ENCODE measurements at places on chromosomes 5 and 9.

DNA sequence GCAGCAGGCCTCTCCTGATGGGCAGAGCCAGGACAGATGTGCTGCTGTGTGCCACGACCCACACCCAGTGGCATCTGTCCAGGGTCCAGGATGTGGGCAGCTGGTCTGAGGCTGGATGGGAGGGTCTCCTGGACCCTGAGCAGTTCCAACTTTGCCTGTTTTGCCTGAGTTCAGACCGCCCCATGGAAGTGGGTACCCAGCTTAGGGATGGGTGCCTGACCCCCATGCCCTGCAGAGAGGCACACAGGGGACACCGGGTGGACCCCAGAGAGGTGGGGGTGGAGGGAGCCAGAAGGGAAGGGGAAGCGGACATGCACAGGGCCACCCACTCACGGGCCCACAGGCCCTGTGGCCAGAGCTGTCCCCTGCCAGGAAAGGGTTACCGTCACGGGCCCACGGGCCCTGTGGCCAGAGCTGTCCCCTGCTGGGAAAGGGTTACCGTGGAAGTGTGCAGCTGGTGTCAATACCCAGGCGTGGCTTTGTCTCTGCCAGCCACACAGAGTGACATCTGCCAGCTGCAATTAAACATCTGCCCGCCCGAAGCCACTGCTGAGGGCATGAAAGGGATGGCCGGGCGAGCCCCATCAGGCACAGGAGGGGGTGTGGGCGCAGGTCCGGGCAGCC lies 50.0 kb downstream of the NACC2 start:
- no peak for DNase-seq

DNA sequence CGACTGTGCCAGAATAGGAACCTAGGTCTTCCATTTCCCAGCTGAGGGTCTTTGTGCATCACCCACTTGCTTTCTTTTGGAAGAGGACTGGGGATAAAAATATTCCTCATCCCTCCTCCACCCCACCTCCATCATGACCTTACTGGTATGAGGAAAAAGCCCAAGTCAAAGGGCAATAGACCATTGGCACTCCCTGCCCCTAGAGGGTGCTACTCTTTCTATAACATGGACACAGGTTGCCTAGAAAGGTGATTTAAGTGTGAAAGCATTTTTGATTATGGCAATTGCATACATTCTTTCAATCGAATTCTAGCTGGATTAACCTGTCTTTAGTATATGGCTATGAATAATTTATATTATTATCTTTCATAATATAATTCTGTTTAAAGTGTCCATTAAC lies 22.8 kb upstream of the ZNF618 start:
- DNase-seq: no peak

- no peak for DNase-seq
Observed at GRCh38 chr5:12385095-12385494, 480.8 kb upstream of the CTNND2 start.

DNA sequence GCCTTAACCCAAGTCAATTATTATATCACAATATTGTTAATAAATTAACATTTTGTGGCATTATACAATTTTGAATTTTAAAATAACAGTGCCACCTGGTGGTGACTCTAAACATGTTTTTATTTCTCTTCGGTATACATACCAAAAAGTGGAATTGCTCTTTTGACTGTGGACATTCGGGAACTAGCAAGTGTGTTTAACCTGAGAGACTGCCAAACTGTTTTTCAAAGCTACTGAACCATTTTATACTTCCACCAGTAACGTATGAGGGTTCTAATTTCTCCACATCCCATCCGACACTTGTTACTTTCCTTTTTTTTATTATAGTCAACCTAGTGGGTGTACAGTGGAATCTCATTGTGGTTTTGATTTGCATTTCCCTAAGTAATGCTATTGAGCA lies 18.3 kb upstream of the HSDL2 start:
- DNase-seq: peak; percentile 64

DNA sequence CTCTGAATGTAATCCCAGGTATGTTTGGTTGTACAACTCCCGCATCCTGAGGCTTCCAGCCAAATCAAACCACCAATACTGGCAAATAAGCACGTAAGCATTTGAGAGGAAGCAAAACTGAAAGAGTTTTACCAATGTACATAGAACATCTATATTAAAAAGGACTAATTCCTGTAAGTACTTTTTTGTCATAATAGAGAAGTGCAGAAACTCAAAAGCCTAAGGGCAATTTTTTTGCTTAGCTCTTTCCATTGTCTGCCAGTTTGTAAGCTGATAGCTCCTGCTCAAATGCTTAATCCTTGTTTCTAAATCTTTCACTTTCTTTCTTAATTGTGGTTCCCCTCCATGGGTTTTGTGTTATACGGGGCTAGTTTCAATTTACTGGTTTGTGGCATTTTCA lies 1151.8 kb downstream of the CDH12 start:
- no peak for DNase-seq

GRCh38 chr9:89077519-89077918 lies 86.3 kb downstream of the S1PR3 start:
- no peak for DNase-seq

- DNase-seq: no peak
Observed at GRCh38 chr5:16889972-16890519, 46.0 kb downstream of the MYO10 start.

GRCh38 chr9:744790-745484 lies 96.6 kb upstream of the DMRT1 start:
- no peak for DNase-seq

- no peak for DNase-seq
Observed at GRCh38 chr5:56111404-56111781, 116.6 kb upstream of the IL6ST start.

DNA sequence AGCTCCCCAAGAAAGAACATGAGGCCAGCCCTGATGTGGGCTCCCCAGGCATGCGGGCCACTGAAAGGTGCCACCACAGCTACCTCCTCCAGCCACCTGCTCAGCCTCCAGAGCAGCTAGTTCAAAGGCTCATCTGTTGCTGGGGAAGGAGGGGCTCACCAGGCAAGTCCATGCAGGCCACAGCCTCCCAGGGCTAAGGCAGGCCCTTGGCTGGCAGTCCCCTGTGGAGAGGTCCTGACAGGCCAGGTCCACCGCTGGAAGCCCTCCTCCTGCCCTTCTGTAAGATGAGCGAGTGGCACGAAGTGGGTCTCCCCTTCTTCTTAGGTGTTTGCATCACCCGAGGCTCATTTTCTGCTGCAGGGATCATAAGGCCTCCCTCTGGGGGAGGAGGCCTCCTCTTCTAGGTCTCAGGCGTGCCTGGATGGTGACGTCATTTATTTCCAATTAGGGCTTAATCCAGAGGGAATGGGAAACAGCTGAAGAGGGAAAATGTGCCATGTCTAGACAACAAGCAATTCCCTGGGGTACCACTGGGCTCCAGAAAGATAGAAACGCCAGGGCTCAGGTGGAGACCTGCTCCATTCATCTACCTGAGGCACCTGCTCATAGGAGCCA lies 91.6 kb downstream of the CFAP90 start:
- DNase-seq: no peak

GRCh38 chr9:114697951-114698351 lies 16.0 kb upstream of the TEX48 start:
- DNase-seq: no peak

GRCh38 chr5:39451276-39451941 lies 26.6 kb upstream of the DAB2 start:
- no peak for DNase-seq

- no peak for DNase-seq
Observed at GRCh38 chr5:180338001-180338707, 15.0 kb downstream of the GFPT2 start.

DNA sequence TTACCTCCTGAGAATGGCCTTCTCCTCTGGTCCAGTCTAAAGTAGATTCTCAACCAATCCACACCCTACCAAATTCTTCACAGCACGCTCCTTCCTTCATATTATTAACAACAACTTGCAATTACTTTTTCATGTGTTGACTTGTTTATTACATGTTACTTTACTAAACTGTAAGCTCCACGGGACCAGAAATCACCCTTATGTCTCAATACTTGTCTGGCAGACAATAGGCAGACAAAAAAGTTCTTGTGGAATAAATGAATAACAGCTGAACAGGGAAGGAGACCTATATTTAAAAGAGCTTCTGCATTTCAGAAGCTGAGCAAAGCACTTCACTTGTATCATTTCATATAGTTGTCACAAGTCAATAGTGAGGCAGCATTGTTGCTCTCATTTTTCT lies 5.7 kb upstream of the WWC1 start:
- DNase-seq: no peak

- DNase-seq: peak; percentile 83
Observed at GRCh38 chr9:136400038-136400834, at the start of gene SNAPC4. Gene SNAPC4 (minus strand): TSS chr9:136400170. CDS start chr9:136398428, 1,742 bp downstream.

GRCh38 chr5:65801352-65801783 lies 79.4 kb downstream of the NLN start:
- DNase-seq: no peak

- DNase-seq: no peak
Observed at GRCh38 chr9:93701494-93702218, 125.3 kb downstream of the PHF2 start.

DNA sequence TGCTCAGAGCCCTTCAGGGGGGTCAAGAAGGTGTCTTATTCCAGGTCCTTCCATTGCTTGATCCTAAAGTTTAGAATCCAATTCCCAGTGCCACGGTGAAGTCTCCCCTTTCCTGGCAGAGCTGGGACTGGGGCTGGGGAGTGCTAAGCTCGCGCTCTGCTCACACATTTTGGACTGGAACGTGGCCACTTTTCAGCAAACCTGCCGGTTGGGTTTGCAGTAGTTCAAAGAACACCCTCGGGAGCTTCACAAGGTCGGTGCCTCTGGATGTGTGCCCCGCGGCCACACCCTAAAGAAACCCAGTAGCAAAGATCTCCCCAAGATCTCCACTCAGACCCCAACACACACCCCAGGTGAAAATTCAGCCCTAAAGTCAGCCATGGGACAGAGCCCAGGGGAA lies at the start of gene C9orf152:
TSS of gene C9orf152 (minus strand) at position 129 of the 400 bp plus-strand sequence. CDS start 580 bp downstream, outside the sequence.
- no peak for DNase-seq

DNA sequence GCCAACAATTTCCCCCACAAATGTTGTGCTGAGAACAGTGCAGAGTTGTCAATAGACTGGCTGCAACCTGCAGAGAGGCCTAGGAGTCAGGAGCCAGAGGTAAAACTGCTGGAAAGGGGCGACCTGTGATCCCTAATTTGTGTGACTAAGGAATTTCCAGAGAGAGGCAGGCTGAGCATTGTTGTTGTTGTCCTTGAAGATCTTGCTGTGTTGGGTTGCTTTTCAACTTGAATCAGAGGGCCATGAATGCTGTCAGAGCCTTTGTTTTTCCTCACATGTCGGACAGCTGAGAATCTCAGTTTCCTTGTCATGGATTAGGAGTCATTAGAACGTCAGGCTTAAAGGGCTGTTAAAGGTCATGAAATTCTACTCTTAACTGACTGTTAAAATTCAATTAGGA lies 134.6 kb upstream of the ASTN2 start:
- no peak for DNase-seq

- DNase-seq: no peak
Observed at GRCh38 chr9:93223260-93224180, 39.6 kb downstream of the WNK2 start.

DNA sequence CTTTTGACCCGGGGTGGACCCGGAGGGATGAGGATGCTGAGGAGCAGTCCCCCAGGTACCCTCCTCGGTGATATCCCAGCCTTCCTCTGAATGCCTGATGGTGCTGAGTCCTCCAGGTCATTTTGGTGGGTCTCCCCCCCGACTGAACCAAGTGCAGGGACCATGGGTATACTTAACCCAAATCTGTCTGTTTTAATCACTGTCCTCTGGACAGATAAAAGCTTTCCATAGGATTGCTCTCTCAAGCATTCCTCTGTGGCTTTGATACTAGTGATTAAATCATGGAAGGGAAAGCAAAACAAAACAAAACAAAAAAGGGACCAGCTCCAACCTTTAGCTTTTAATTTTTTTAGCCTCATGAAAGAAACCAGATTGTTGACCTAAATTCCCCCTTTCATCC lies 26.0 kb downstream of the PAPPA start:
- DNase-seq: no peak

- no peak for DNase-seq
Observed at GRCh38 chr9:123425836-123426365, 69.9 kb downstream of the CRB2 start.

GRCh38 chr9:20322212-20322611 lies 300.1 kb downstream of the MLLT3 start:
- DNase-seq: no peak

- DNase-seq: no peak
Observed at GRCh38 chr5:111165058-111165457, 59.1 kb upstream of the CAMK4 start.

- DNase-seq: no peak
Observed at GRCh38 chr5:174571662-174572397, 152.6 kb upstream of the MSX2 start.

DNA sequence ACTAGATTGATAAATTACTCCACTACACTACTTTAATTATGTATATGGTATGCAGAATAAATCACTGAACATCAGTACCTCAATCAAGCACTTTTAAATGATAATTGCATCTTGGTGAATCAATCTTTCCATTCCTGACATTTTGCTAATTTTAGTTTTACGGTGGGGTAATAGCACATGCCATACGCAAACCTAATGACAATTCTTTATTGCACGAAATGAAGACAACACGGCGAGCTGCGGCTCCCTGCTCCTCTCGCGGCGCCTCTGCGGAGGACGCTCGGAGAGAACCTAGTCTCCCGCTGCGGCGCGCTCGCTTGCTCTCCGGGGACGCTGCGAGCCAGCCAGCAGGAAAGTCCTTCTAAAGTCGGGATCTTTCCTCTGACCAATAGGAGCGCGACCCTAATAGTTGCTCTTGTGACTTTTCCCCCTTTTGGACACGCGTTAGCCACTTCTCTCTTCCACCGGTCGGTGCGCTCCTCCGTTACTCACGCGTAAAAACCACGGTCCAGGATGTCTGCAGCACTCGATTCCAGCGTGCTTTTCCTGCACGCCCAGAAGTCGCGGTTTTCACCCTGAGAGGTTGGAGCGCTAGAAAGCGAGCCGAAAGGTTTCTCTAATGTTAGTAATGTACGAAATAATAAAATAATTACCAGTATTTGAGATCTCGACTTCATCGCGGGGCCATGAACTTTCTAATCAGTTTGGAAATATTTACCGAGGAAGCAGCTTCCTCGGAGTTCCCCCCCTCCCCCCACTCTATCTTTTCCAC lies 1.0 kb upstream of the MEF2C start:
- DNase-seq: no peak

- no peak for DNase-seq
Observed at GRCh38 chr9:130177898-130178805, 5.9 kb downstream of the NCS1 start.

DNA sequence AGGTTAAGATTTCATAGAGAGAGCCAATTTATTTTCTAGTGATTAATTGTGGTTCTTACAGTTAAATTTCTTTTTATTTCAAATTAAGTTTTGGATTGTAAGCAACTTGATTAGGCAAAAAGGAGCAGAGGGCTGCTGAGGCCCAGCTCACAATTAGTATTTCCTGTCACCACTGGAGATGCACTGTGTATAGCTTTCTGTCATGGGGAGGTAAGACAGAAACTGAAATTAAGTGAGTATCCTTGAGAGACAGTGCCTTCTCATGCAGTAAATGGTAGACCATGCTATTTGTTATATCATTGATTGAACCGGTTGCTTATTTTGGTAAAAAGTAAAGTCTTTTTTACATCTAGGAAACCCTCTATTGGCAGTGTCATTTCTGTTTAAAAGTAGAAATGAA lies 190.7 kb downstream of the CCDC171 start:
- DNase-seq: no peak
